Cardiac muscle cell (in vitro differentiated cells and primary cell): ENCODE measurements at places on chromosomes 1 and 21.

DNA sequence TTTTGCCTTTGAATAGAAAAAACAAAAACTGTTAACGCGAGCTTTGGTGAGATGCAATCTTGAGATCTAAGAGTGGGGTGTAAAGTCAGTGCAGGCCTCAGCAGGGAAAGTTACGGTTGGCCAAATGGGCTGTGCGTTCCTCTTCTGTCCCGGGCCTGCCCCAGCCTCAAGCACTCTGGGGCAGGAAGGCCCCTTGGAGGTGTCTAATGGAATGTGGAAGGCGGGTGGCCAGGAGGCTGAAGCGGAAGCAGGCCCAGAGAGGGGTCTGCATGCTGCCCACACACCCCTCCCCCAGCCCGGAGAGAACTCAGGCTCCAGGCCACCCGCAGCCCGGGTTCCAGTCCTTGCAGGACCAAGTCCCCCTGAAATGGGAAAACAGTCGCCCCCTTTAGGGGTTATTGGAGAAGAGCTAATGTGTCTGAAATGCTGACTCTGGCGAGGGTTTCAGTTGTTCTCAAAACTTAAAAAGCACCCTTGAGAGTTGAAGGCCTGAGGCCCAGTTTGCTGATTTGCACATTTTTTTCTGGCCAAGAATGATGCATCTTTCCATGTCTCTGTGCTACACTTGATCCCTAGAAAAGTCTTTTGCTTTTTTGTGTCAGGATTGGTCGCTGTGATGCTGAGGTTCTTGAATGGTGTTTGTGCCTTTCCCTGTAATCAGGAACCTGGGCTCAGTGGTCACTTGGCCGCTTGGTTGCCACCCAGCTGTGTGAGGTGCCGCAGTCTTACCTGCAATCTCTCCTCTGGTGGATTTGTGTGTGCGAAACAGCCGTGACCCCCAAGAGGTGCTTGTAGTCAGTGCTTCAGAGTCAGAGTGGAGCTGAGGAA is 2.0 kb downstream of the COL18A1 start:
- DNase-seq, result no peak

GRCh38 chr21:41438425-41439113 is 12.5 kb downstream of the MX1 start:
- DNase-seq, result no peak

DNA sequence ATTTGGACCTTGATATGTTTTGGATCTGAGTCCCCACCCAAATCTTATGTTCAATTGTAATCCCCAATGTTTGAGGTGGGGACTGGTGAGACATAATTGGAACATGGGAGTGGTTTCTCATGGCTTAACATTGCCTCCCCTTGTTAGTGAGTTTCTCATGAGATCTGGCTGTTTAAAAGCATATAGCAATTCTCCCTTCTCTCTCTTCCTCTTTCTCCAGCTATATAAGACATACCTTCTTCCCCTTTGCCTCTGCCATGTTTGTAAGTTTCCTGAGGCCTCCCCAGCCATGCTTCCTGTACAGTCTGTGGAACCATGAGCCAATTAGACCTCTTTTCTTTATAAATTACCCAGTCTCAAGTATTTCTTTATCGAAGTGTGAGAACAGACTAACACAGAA is 692.4 kb downstream of the KCNT2 start:
- no peak for DNase-seq

DNA sequence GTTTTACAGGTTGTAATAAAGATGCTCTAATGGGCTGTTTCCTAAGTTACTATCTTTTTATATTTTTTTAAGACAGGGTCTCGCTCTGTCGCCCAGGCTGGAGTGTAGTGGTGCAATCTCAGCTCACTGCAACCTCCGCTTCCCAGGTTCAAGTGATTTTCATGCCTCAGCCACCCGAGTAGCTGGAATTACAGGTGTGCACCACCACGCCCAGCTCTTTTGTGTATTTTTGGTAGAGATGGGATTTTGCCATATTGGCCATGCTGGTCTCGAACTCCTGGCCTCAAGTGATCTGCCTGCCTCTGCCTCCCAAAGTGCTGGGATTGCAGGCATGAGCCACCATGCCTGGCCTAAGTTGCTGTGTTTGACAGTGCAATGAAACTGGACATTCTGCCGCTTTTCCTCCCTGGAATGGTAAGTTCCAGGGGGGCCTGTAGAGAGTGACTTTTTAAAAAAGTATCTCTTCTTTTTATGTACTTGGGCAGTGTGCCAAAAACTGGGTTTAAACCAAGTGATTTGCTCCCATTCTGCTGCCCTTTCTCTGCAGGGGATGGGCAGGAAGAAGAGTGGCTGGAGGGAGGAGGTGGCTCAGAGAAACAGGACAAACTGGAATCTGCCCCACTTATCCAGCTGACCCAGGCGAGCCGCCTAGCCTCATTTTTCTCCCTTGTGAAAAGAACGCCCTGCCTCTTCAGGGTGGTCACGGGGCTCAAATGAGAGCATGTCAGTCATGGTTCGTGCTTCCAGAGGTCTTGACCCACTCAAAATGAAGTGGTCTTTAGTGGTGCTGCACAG is 2.3 kb downstream of the SLC37A1 start:
- DNase-seq, result no peak

DNA sequence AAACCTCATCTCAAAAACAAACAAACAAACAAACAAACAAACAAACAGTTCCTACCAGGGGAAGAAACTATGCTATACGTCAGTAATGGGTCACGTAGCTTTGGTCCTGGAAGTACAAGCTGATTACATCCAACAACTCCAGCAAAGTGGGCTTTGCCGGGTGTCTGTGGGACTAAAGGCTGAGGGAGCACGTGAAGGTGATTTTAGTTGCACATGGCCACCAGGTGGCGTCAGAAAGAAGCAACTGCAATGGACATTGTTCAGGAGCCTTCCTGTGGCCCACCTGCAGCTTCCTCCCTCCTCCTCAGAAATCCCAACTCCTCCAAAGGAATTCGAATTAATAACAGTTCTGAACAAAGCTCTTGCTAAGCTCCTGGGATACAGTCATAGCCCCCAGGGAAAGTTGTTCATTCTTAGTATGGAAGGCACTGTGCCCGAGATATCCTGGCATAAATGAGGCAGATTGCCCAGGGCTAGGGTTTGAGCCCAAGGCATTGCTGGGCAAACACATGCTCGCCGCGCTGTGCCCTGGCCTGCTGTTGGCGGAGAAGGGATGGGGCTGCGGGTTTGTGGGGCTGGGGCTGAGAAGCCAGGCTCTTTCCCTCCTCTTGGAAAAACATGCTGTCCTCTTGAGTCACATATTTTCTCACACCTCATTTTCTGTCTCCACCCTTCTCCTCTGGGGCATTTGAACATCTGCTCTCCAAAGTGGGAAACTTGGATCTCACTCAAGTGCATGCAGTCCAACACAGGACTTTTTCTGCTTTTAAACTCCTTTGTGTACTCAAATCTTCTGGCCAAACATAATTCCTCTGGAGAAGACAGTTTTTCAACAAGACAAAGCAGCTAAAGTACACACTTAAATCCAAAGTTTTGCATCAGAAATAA is 28.6 kb downstream of the AKNAD1 start:
- peak; percentile 83 for DNase-seq

DNA sequence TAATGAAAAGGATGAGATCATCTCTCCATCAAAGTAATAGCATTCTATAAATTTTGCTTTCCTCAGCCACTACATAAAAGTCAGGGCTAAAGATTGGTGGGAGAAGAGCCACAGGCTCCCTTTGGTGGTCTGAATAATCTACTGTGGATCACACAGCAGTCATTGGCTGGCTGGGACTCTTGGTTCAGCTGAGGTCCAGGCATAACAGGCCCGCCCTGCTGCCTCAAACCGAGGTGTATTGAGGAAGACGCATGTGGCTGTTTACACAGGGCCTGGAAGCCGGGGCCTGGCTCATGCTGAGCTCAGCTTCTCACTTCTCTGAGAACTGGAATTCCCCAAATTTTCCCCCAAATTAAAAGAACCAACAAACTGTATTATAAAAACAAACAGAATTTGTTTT is 139.2 kb downstream of the PTPRC start:
- DNase-seq, result no peak

GRCh38 chr1:236553370-236553769 is 29.6 kb downstream of the LGALS8 start:
- DNase-seq, result no peak

DNA sequence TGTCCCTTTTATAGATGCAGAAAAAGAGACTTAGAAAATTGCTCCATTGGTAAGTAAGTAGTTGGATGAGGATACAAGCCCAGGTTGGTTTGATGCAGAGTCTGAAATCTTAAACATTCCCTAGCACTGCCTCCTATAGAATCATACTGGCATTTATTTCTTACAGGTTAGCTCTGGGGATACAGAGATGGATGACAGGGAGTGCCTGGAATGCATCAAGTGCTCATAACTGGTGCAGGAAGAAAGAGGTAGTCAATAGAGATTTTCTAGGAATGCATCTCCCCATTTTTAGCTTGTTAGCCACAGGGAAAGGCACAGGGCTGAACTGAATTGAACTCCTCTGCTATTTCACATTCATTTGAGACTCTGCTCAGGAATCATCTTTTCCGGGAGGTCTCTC is 269.0 kb upstream of the USP24 start:
- DNase-seq, result no peak

DNA sequence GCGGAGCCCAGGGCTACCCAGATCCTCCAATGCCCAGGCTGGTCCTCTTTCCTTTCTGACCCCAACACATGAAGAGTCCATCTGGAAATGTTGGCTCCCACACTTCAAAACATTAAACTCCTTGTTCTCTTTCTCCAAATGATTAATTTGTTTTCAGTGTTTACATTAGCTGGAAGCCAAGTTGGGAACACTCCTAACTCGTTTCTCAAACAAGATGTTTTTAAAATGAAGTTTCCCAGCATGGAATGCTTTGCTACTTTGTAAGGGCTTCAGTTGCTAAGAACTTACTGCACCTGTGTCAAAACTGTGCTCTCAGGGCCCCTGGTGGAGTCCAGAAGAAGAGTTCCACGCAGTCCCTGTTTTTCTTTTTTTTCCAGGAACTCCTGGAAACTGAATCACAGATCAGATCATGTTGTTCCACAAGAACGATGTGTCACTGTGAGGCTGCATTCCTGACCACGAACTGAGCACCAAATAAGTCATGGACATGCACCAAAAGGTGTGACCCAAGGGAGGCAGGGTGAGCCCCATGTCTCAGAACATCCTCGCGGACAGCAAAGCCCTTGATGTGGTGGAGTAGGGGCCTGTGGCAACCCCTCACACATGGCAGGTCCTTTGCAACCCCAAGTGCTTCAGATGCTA is 257.3 kb downstream of the KCNJ6 start:
- DNase-seq, result no peak
